ENCODE measurements at places on chromosomes 6 and 20. TPM values are rescaled to one million over a fixed set of nuclear protein-coding genes. Genes with fewer than 3 reads are reported as not detected.

- peak; percentile 57 for DNase-seq
Measured at GRCh38 chr6:125285936-125286335, 15.8 kb downstream of the HDDC2 start.

DNA sequence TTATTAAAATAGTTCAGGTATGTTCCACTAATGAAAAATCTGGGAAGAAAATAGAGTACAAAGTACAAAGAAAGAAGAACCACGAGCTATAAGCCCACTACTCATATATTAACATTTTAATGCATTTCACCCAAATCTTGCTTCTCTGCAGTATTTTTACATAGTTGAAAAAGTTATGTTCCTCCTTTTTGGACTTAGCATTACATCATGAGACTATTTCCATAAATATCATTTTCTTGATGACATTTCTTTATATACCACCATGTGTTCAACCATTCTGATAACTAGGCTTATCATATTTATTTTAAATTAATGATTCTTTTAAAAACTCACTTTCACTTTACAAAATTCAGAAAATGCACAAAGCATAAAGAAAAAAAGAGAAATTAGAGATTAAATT is 3.0 kb downstream of the IPCEF1 start:
- DNase-seq, result no peak

DNA sequence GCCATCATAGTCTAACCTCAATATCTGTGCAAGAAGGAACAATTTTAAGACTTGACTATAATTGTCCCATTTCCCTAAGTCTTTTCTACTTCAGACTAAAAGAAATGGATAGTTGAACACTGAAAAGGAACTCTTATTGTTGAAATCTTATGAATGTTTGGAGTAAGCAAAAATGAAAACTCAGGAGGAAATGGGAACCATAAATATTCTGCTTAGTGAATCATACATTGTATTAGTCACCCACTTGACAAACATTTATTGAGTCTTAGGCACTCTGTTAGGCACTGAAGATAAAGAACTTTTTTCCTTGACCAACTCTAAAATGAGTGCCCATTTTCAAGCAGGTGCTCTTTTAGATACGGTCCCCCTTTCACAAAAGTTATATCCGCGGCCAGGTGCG is 8.7 kb downstream of the CCDC170 start:
- peak; percentile 56 for DNase-seq

DNA sequence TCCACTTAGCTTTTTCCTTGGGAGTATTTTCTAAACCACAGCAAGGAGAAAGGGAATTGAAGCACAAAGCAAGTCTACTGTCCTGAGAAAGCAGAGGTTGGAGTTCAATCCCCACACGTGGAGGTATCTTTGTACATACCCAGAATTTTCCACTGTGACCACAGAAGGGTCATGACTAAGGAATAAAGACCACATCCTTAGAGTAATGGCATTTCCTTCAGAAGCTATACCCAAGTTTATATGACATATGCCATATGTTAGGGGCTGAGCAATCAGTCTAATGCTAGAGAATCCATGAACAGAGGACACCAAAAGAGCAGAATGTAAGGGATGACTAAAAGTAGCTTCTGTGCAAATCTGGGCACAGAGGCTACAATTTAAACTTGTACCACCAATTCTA is 46.4 kb downstream of the ATG5 start:
- DNase-seq, result peak; percentile 35

DNA sequence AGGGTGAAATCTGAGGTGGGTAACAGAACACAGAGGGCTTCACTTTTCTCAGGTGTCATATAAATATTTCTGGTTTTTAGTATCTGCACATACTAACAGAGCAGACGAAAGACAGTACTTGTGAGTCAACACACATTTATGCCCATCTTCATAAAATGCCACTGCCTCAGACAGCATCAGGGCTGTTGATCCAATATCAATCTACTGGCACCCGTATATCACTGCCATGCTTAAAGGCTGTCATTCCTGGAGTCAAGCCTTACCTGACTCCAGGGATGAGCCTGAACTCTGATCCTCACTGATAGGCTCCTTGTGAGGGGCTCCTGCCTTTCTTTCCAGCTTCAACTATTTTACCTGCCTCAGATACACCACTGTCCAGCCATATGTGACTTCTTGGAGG is 595.7 kb downstream of the TFAP2B start:
- no peak for DNase-seq

- DNase-seq, result peak; percentile 64
Measured at GRCh38 chr6:104705095-104705707, 154.5 kb downstream of the HACE1 start.

DNA sequence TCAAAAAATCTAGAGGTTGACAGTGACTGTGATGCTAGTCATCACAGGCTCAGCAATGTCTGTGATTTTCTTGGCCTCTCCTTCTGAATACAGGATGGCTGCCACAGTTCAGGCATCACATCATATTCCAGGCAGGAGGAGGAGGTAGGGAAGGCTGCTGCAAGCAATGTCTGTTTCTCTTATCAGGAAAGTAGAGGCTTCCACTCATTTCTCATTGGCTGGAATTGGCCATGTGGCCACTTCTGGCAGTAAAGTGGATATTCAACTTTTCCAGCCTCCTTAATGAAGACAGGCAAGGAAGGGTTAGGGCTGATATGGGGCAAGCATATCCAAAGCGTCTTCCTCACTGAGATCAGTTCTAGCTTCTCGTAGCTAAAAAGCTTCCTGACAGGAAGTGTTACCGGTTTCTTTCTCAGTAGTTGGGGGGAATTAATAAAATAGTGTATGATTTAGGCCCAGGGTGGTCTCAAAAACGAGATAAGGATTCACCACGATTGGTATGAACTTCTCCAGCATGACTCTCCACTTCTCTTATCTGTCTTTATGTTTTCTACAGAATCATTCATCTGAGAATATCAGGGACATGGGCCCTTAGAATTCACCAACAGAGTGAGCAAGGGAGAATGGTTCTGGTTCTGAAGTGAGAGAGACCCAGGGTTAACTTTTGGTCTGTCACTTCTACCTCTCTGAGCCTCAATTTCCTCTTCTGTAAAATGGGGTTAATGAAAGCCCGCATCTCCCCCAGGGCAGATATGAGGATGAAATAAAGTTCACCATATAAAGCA is 32.7 kb upstream of the PSMF1 start:
- no peak for DNase-seq

Gene FAM83B
- total RNA-seq, result under 0.01 TPM

Gene C6orf15
- not detected for total RNA-seq

Gene DUSP15
- not detected for total RNA-seq

Gene MACROD2
- total RNA-seq, result not detected
